ENCODE measurements at places on chromosomes 13 and 19.

DNA sequence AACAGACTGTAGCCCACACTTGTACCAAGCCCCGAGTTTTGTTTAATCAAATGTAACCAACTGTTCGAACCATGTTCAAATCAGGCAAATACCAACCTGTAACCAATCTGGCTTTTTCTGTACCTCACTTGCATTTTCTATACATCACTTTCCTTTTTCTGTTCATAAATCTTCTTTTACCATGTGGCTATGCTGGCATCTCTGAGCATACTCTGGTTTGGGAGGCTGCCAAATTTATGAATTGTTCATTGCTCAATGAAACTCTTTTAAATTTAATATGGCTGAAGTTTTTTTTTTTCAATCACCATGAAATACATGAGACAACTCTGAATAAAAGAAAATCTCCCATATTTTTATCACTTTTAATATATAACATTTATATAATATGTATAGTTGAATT, 256.1 kb downstream of the SLITRK6 start:
- no peak for DNase-seq

- DNase-seq, result no peak
These were observed 50.0 kb upstream of the GPR183 start for GRCh38 chr13:99357131-99357596.

DNA sequence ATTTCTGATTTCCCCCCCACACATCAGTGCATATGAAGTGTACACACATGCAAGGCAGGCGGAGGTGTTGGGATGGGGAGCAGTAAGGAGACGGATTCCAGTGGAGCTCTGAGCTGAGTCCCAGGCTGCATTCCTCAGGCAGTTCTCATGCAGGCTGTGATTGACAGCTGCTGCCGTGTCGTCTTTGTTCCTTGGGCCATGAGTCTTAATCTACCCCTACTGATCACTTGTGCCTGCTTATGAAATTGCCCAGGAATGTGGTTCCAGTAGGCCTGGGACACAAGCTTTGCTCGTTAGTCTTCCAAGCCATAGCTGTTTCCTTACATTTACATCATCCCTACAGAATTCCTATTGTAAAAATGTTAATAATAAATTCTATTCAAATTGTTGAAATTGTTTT, 1241.9 kb downstream of the UQCRFS1 start:
- no peak for DNase-seq

GRCh38 chr13:45592758-45593157, 22.8 kb downstream of the ERICH6B start:
- no peak for DNase-seq

GRCh38 chr19:1825909-1826556, 14.0 kb upstream of the ATP8B3 start:
- DNase-seq, result peak; percentile 84

DNA sequence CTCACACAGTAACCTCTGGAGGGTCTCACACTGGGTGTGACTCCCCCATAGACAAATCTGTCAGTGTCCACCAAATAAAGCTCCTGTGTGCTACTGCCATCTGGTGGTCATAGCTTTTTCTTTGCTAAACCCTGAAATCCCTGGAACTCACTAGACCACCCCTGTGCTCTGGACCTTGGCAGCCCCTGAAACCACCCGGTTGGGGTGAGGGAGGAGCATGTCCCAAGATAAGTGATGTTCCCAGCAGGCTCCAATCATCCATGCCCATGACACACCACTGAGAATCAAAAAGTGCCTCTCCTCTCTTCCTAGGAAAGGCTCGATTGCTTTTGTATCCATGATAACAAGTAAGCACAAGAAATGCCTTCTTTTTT, 6.5 kb upstream of the HSD17B14 start:
- DNase-seq, result peak; percentile 54

GRCh38 chr13:72820156-72820897, 38.4 kb downstream of the PIBF1 start:
- no peak for DNase-seq

GRCh38 chr13:50420718-50421472, 405.7 kb downstream of the KCNRG start:
- DNase-seq, result no peak

- DNase-seq, result no peak
These were observed 343.8 kb downstream of the RBM26 start for GRCh38 chr13:79062291-79062690.

DNA sequence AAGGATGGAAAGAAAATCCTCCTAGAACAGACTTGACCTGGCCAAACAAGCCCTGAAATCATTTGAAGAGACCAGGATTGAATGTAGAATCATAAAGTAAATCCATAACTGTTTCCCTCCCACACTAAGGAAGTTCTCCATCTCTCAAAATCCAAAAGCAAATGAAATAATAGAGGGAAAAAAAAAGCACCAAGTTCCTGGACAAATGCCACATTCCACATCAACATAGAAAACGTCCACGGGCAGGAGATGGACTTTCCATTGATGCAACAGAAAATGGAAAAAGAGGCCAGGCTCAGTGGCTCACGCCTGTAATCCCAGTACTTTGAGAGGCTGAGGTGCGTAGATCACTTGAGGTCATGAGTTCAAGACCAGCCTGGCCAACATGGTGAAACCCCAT, 56.2 kb downstream of the INSR start:
- peak; percentile 29 for DNase-seq

- no peak for DNase-seq
These were observed 20.2 kb downstream of the LIG4 start for GRCh38 chr13:108195146-108195545.

DNA sequence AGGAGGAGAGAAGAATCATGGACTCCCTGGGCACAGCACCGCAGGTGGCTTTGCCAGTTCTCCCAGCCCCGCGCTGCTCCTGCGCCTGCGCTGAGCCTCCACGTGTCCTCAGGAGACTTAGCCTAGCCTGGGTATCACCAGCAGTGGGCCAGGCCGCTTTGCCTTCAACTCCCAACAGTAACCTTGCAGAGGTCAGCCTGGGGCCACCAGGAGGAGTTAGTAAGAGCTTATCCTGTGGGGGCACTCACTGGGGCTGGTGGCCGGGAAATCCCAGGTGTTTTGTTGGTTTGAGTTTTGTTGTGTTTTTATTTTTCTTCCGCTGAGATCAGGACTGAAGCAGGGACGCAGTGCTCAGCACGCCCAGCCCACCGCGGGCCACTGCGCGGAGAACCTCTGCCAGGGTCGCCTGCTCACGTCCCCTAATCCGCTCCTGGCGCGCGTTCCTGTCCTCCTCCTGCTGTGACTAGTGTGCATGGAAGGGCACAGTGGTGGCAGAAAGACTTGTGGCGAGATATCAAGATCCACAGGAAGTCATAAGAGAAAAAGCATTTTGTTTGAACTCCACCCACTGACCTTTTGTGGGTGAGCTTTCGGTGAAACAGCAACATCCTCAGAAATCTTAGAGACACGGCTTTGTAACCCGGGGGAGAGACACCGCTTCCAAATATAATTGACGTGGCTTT, 207.4 kb upstream of the RFC3 start:
- peak; percentile 69 for DNase-seq

DNA sequence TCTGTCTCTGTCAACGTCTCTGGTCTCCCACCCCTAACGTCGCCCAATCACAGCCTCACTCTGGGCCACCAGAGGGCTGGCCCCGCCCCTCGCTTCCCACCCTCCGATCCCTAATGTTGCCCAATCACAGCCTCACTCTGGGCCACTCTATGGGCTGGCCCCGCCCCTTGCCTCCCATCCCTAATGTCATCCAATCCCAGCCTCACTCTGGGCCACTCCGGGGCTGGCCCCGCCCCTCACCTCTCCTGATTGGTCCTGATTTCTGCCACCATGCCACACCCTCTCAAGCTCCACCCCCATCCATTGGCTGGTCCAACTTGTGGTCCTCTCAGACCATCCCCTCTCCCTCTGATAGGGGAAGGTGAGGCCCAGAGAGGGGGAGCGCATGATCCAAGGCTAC, 24.9 kb downstream of the CELF5 start:
- DNase-seq, result no peak

DNA sequence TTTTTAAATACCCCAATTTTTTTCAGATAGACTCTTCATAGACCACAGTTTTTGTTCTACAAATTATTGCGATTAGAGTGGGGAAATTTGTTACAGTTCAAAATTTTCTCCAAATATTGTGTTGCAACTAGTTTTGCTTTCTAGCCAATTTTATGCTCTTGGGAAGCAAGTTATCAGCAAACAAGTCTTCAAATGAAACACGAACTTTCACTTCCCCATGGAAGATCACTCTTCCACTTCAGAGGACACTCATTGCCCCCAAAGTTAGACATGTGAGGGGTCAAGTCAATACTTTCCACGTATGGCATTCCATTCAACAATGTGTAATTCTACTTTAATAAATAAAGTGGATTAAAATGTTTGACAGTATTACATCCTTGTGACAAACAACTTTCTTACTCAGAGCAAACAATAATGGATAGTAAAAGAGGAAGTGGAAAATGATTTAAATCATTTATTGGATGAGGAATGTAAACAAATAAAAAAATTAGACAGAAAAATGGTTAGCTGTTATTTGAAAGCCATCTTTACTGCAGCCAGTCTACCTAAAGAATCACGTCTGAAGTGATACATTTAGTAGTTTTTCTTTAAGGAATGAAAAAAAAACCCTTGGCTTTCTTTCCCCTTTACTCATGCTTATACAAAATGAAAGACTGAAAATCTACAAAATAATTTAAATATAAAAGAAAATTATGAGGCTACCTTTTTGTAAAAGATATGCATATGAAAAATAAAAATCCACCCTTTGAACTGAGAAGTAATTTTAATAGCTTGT, 41.2 kb upstream of the TNFSF11 start:
- DNase-seq, result no peak

DNA sequence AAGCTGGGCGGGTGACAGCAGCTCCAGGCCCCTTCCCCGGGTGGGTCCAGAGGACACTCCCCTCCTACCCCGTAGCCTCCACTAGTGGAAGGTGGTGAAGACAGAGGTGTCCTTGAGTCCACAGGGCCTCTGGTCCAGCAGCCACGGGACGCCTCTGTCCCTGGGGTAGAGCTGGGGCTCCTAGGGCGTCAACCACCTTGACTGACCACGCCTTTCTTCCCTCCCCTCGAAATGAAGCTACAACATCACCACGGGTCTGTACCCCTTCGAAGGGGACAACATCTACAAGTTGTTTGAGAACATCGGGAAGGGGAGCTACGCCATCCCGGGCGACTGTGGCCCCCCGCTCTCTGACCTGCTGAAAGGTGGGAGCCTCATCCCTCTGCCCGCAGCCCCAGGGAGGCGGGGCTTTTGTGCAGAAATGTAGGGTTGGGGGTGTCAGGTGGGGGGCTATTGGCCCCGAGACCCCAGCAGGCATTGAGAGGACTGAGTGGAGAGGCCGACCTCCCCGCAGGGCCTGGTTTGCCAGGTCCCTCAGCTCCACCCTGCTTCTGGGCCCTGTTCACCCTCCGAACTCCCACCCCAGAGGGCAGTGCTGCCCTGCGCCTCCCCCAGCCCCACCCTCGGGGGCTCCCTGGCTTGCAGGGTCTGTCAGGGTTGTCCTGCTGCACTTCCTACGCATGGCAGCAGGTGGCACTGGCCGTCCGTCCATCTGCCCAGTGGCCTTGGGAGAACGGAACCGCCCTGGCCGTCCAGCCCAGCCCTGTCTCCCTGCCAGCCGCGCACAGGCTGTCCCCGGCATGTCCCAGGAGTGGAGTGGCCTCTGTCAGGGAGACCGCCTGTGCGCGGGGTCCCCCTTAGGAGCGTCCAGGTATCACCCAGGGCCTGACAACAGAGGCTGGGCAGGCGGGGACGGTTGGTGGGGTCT, 15.7 kb downstream of the STK11 start:
- peak; percentile 79 for DNase-seq

DNA sequence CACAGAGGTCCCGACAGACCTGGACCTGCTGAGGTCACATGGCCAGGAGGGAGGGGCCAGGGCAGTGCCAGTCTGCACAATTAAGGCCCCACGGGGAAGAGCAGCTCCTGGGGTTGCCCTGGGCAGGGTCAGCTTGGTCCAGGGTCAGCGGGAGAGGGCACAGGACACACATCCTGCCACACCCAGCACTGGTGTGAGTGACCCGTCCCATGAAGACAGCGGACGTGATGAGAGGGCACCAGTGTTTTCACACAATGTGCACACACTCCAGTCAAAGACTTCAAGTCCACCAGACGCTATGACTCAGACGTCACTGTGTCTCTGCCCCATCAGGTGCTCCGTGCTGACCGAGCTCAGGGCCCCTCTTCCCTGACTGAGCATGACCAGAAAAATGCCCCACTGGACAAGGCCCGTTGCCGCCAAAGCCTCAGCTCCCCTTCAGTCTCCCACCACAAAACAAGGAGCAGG, 4.2 kb downstream of the TMEM259 start:
- no peak for DNase-seq

GRCh38 chr19:13621413-13621812, 115.1 kb upstream of the CACNA1A start:
- DNase-seq, result no peak

DNA sequence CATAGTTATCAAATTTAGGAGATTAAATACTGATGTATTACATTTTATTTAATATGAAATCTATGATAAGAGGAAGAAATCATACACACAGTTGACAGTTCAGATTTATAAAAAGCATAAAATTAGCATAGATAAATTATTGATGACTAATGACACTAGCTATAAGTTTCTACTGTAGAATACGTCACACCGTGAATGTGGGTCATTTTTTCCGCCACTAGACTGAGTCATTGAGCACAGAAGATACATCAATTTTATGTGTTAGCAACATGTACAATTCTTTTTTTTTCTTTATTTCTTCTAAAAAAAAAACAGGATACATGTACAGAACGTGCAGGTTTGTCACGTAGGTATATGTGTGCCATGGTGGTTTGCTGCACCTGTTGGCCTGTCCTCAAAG, 22.2 kb downstream of the AP2S1 start:
- DNase-seq, result no peak

DNA sequence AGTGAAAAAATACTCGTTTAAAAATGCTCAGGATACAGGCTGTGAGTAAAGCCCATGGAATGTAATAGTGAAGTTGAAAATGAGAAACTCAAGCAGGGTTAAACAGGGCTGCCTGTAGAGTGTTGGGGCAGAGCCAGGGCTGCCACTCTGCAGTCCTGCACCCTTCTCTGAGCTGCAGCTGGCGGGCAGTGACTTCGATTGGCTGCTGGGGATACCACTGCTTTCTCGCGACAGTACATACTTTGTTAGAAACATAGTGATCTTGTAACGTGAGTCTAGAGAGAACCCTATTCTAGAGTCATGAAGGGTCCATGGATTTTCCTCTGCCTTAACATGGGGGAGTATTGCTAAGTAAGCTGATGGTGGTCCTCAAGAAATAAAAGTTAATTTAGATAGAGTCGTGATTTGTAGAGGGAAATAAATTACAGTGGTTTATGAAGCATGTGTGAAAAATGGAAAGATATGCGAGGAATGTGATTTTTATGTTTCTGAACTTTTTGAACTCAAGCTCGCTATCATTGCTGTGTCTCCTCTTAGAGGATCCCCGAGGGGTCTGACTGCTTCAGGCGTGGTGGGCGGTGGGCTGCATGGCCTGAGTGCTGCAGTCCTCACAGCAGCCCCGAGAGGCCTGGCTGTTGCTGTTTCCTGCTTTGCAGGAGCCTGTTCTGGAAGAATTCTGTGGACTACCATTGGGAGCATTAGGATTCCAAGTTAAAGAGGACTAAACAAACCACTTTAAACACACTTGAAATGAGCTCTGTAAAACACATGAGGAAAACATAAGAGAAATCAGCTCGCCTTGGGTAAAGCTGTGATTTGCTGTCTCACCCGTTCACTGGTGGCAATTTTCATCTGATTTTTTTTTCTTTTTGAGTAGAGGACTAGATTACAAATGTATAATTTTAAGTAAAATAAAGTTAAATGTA, 95.7 kb downstream of the ARHGEF7 start:
- DNase-seq, result peak; percentile 74

All from femur (tissue), 1 donor.